Activated CD4-positive, alpha-beta T cell treated with anti-CD3 and anti-CD28 coated beads, Interleukin-2, amount 10 ng/mL, durations not matched to agents 7 days and 5 days (primary cell): ENCODE measurements at places on chromosomes 1 and 21.

GRCh38 chr1:190205713-190206112, 272.0 kb downstream of the BRINP3 start:
- no peak for DNase-seq

DNA sequence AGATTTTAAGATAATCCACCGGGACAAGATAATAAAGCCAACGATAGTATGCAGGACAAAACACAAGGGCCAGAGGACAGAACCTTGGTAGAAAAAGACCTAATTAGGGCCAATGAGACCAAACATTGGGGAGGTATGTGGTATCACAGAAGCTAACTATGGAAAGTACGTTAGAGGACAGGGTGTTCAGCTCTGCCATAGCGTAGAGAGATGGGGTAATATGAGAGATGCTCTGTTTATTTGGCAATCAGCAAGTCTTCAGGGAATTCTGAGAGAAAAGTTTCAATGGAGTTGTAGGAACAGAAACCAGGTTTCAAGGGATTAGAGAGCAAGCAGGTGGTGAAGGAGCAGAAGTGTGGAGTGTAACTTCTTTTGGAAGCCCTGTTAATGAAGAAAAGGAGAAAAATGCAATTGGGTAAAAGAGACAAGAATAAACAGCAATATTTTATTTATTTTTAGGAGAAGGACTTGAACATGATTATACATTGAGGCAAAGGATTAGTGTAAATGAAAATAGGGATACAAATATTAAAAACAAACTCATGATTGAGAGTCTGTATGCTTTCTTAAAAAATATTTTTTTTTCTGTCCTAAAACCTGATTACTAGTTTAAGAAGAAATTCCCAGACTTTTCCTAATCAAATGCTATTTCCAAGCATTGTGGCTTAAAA, 24.0 kb downstream of the EEIG2 start:
- DNase-seq: no peak

DNA sequence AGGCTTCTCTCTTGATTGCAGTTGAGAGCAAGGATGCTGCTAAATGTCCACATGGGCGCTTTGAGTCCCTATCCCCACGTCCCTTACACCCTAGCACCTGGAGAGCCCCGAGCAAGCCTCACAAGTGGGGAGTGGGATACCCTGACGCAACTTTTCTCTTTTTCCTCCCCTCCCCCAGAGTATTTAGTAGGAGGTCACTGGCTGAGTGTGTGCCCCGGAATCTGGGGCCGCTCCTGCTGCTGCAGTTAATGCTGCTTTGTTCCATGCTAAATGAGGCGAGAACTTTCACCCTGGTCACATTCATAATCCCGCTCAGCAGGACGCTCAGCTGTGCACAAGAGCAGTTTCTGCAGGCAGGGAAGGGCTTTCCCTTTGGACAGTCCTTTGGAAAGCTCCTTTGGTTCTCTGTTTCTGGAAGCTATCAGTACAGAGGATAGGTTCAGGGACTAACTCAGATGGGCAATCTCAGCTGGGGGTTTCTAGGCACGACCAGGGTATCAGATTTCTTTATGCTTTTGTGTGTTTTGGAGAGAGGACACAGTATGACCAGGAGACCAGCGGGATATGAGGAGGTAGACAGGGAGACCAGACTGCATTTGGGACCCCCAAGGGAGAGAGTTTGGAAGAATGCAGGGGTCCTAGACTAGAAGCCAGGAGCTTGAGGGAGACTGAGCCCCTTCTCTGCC, 75.9 kb downstream of the NOS1AP start:
- DNase-seq: no peak

- no peak for DNase-seq
Measured at GRCh38 chr1:230077436-230078213, 10.6 kb downstream of the GALNT2 start.

- DNase-seq: peak; percentile 49
Measured at GRCh38 chr1:145871994-145872924, 13.4 kb upstream of the PIAS3 start.

DNA sequence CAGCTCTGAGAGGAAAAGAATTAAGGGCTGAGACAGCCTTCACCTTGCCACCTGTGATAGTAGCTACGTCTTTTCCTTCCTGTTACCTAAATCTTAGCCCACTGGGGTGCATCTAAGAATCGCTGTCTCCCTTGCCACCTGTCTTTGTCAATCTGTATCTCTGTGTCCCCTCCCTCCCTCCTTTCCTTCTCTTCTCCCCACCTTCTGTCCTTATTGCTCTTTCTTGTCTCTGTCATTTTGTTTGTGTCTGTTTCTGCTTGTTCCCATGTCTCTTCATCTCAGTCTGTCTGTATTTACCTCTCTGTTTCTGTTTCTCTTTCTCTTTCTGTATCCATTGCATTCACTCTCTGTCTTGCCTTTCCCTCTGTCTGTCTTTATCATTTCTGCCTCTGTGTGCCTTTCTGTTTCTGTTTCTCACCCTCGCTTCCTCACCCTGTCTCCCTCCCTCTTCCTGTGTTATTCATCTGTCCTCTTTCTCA, 30.2 kb downstream of the SLC22A15 start:
- DNase-seq: peak; percentile 38

- DNase-seq: no peak
Measured at GRCh38 chr1:76950306-76950705, 83.0 kb downstream of the ST6GALNAC5 start.

DNA sequence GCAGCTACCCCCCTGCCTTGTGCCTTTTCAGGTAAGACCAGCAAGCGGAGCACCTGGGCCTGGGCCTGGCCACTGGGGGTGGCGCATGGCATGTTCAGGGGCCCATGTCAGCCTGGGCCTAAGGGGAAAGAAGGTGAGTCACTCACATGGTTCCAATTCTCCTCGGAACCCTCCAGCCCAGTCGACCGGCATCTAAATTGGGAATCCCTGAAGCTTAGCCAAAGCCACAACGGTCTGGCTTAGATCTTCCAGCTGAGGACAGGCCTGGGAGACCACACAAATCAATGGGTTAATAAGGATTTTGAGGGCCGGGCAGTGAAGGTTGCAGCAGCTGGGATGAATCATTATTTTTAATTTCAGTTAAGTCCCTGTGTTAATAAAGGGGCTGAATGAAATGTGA, 145.1 kb upstream of the SMYD2 start:
- no peak for DNase-seq

DNA sequence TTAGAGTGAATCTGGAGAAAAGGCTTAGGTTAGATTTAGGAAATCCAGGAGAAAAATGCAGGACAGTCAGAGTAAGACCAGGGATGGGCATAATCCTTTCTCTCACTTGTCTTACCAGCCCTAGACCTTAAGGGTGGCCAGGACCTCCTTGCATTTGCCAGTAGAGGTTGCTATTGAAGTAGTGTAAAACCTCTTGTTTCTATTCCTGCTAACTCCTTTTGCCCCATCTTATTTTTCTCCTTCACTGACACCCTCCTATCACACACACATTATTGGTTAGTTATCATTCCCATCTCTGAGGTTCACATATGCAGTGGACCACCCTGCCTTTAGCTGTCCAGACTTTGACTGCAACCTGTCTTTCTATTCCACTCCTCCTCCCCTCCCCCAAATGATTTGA, 75.0 kb upstream of the MACF1 start:
- no peak for DNase-seq

DNA sequence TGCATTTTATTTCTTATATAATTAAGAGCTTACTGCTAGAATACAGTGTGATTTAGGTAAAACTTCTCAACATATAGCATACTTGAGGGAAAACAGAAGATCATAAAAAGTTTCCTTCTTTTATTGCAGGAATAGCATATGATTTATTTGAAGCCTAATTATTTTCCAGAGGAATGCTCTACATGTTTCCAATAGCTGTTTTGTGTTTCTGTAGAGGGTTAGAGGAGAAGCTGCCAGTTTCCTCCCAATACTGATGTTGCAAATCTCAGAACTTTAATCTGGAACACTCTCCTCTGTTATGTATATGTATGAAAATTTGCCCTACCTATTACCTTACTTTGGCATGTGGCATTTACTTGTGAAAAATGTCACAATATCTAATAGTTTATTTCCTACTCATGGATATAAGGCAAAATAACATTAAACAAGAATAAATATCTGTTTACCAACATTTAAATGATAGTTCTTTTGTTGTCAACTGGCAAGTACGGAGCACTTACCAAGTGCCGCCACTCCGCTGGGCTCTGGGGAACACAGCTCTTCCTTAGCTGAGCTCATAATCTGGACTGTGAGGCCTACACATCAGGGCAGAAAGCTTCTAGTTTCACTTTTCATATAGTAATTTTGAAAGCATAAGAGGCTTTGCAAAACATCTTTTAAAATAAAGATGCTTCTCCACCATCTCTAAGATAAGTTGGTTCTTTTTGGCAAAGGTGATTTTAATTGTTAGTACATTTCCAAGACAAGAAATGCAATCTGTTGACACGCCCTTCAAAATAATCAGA, 239.8 kb upstream of the C1orf105 start:
- peak; percentile 58 for DNase-seq
